NCI-H446 treated with DMSO at 0.1 percent for 48 hours (cell line): ENCODE measurements at places on chromosomes 5 and 9.

DNA sequence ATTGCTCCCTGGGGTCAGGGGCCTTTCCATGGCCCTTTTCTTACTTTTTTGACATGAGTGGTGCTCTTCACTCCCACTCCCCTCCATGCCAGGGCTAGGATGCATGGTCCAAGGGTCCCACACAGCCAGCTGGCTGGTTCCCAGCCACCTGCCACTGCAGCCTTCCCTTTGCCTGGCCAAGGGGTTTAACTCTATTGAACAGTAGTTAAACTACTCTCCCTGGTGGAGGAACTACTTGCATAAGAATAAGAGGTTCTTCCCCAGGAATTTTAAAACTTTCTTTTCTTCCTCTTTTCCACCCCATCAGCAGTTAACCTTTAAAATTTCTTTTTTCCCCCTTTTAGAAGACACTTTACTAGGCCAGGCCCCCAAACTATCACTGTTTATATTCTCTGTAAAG is 1532.8 kb upstream of the ACO1 start:
- no peak for DNase-seq

DNA sequence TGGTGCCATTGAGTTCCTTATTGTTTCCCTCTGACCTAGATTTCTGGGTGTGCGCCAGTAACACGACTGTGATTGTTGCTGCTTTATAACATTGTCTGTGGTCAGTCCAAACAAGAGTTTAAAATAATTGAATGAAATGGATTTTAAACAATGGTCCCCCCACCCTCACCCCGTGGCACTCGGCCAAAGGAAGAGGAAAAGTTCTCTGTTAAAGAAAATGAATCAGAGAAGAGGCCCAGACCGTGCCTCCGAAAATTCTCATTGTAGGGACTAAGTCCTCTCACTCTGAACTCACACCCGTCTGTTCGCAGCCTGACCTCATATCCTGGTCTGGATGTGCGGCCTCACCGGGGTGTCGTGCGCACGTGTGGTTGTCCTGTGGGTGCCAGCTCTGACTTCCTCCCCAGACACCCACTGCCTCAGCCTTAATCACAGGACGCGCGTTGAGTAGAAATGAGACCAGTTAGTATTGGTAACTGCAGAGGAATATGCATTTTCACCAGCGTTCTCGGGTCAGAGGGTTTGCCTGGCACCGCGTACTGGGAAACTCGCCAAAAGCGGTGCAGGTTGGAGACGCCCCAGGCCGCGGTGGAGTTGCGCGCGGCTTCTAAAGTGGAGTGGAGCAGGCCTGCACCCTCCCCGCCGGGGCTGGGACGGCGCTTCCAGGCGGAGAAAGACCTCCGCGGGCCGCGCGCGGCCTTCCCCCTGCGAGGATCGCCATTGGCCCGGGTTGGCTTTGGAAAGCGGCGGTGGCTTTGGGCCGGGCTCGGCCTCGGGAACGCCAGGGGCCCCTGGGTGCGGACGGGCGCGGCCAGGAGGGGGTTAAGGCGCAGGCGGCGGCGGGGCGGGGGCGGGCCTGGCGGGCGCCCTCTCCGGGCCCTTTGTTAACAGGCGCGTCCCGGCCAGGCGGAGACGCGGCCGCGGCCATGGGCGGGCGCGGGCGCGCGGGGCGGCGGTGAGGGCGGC is at the start of gene ABL1:
Gene ABL1 (plus strand): TSS at position 884 of the 966 bp plus-strand sequence. CDS start 193 bp downstream, outside the sequence.
- DNase-seq, result peak; percentile 37

DNA sequence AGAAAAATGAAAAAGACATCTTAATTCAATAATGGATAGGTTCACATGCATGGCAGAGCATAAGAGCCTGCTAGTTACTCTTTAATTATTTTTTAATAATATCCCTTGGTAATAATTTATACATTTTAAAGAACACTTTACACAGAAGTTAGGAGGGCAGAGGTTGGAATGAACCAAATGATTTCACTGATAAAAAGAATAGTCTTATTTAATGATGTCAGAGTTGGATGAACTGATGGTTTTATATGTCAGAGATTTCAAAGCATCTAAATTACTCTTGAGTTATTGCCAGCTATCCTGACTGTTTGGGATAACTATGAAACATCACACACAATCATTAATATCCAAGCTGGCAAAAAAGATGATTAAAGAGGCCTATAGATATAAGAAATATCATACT is 244.8 kb downstream of the CSNK1G3 start:
- DNase-seq, result peak; percentile 24

GRCh38 chr5:163439092-163439425 is 1.7 kb downstream of the CCNG1 start:
- DNase-seq, result peak; percentile 20

- no peak for DNase-seq
These were observed 66.0 kb downstream of the MYO10 start for GRCh38 chr5:16869821-16870796.

DNA sequence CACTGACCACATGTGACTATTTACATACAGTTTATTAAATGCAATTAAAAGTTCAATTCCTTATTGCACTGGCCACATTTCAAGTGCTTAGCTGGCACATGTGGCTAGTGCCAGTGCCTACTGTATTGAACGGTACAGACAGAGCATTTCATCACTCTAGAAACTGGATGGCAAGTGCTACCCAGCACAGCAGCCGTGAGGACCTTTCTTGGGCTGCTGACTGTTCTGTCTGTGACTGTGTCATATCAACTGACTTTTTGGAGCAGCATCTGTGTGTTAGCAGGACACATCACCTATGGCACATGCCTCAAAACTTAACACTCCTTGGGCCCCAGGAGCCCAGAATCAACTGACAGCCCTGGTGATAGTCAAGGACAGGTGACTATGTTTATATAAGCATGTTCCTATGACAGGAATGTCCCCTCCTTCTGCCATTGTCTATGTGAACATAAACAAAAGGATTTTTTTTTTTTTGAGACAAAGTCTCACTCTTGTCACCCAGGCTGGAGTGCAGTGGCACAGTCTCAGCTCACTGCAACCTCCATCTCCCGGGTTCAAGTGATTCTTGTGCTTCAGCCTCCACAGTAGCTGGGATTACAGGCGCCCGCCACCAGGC is 8.9 kb downstream of the IRF1 start:
- no peak for DNase-seq

DNA sequence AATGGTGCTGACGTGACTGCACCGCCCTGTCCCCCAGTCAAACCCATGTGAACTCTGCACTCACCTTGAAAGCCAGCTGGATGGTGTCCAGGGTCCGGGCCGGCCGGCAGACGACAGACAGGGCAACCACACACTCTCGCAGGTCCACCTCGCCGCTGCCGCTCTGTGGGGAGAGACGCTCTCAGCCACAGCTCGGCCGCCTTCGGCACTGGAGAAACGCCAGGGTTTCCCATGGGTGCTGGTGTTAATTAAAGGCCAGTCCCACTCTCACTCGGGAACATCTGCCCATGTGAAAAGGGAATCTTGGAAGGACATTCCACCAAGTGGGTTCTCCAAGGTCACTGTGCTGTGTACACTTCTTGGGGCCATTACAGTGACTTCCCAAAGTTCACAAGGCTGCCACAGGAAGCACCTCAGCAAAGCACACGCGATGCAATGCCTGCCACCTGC is 25.5 kb upstream of the SLC6A3 start:
- no peak for DNase-seq

GRCh38 chr9:84226126-84226525 is 114.4 kb downstream of the SLC28A3 start:
- DNase-seq, result no peak

GRCh38 chr5:140795259-140795641 is 598 bp downstream of the PCDHA2 start:
- DNase-seq, result peak; percentile 30

- no peak for DNase-seq
These were observed 125.1 kb upstream of the SH3GL2 start for GRCh38 chr9:17453751-17454150.

- DNase-seq, result no peak
These were observed 42.8 kb downstream of the TIMD4 start for GRCh38 chr5:156920042-156920860.

GRCh38 chr5:141032626-141033025 is 18.5 kb upstream of the PCDHB1 start:
- DNase-seq, result no peak

DNA sequence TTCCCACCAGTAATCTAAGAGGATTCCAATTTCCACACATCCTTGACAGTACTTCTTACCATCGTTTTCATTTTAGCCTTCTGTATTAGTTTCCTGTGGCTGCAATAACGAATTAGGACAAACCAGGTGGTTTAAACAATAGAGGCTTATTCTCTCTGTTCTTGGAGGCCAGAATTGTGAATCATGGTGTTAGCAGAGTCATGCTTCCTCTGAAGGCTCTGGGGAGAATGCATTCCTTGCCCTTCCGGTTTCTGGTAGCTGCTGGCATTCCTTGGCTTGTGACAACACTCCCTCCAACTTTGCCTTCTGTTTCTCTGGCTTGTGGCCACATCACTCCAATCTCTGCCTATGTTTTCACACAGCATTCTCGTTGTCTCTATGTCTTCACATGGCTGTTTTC is 23.5 kb downstream of the RIGI start:
- DNase-seq, result peak; percentile 9

DNA sequence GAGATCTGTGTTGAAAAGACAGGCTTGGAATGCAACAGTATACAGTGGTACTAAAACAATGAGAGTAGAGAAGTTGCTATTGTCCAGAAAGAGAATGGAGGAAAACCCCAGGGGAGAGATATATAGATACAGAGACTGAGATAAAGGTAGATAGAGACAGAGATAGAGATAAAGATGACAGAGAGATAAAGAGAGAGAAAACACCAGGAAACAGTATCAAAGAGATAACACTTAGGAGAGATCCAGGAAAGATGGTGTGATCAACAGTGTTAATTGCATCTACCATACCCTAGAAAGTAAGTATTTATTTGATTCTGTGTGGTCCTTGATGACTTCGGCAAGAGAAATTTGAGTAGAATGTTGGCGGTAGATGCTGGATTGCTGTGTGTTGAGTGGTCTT is 461.8 kb upstream of the RIOK2 start:
- no peak for DNase-seq

DNA sequence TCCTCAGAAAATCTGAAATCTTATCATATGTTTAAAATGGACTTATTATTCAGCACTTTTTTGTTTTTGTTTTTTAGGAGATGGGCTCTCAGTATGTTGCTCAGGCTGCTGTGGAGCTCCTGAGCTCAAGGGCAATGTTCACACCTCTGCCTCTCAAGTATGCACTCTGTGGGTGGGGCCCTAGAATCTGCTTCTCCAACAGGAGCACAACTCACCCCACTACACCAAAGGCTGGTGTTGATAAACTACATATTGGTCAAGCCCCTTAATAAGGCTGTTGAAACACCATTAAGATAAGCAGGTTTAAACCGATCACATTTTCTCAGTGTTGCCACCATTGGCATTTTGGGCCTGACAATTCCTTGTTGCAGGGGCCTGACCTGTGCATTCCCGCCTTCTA is 131.6 kb downstream of the FANCC start:
- DNase-seq, result no peak

DNA sequence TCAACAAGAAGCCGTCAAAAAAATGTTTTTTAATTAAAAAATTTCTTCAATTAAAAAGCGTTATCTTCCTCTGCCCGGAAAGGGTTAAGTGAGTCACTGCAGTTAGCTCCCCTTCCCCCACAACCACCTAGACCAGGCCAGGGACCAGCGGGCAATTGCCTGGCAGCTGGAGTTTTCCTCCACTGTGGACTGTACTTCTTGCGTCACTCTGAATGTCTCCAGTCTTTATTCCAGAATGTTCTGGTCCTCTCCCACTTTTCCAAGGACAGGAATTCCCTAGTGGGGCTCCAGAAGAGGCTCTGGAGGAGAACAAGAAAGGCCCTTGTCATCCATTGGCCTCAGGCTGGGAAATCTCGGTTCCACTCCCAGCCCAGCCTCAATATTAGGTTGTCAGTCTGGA is 114.0 kb downstream of the C9orf50 start:
- DNase-seq, result no peak

DNA sequence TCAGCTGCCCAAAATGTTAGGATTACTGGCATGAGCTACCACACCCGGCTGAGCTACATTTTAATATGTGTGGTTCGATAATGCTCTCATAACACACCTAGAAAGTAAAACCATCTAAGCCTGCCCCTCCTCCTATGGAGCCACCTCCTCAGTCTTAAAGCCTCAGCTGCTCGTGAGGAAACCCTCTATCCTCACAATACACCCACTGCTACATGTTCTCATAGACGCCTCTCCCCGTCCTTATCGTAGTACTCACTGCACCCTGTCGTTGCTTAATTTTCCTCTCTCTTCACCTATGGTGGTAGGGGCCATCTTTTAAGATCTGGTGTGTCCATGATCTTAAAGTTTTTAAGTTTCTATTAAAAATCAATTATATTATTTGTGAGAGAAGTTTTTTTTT is 72.9 kb downstream of the RCL1 start:
- no peak for DNase-seq

GRCh38 chr9:28051559-28052503 is 478.6 kb upstream of the C9orf72 start:
- DNase-seq, result no peak

DNA sequence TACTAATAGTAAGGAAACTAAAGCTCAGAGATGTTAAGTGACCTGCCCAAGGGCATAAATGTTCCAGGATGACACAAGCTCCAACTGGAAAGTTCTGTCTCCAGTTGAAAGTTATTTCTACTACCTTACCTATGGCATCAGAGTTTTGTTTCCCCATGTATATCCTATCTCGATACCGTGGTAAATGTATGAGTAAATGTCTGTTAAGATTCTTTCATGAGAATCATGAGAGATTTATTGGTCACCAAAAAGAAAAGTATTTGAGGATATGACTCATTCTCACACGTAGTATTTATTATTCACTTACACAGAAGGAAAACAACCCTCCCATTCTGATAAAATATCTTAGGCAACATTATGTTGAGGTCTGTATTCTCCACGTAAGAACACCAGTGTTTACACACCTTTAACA is 11.1 kb upstream of the SHOC1 start:
- DNase-seq, result no peak

- DNase-seq, result no peak
These were observed 414.1 kb upstream of the MEF2C start for GRCh38 chr5:89297066-89297465.

DNA sequence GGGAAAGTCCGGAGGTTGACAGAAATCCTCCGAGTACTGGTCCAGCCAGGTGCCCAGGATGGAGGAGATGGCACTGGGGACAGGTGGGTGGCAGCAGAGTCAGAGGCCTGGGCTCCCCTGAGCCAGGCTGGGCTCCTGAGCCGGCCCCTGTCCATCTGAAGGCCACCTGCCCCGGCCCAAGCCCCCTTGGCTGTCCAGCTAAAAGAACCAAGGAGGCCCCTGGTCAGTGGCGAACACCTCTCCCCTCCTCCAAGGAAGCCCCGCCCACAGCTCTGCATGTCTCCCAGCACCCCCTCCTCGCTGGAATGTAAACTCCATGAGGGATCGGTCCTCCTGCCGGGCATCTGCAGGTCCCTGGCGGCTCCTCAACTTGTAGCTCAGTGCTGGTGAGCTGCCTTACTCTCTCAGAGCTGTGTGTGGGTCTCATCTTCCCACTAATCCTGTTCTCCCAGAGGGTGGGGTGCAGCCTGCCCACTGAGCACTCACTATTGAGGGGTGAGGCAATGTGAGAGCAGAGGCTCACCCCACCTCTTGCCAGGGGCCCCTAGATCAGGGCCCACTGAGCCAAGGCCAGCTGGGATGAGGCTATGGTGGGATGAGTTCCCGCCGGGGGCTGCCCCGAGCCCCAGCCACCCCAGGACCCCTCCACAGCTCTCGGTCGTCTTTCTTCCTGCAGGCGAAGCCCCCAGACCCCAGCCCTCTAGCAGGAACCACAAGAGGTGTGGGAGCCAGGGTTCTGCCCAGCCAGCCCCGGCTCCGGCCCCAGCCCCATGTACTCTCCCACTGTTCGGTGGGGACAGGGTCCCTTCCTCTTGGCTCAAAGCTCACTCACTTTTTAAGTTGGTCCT is 12.0 kb downstream of the RALGDS start:
- DNase-seq, result no peak
